ENCODE measurements at places on chromosomes 1 and 21. TPM values are rescaled to one million over a fixed set of nuclear protein-coding genes. Genes with fewer than 3 reads are reported as not detected.

The B3GALT5 gene
- 7.4 TPM for total RNA-seq

DNA sequence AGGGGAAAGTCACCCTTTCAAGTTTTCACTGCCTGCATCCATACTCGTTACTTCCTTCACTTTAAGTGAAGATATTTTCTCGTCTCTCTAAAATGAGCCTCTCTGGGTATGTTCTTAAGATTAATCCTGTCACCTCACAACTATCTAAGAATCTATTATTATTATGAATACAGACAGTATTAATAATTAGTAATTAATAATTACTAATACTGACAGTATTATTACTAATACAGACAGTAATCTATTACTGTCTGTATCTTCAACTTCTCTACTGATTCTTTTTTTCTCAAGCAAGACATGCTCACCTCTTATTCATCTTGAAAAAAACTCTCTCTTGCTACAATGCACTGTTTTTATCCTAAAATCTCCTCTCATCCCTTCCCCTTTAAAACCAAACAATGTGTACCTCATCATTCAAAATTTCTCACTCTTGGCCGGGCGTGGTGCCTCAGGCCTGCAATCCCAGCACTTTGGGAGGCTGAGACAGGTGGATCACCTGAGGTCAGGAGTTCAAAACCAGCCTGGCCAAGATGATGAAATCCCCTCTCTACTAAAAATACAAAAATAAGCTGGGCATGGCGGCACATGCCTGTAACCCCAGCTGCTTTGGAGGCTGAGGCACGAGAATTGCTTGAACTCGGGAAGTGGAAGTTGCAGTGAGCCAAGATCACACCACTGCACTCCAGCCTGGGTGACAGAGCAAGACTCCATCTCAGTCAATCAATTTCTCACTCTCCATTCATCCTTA lies 7.8 kb downstream of the NRDC start:
- DNase-seq = no peak
- H3K36me3 ChIP-seq = no peaks in the 10 kb centered on the region
- peaks cover 10% of the 10 kb centered on the region for H3K4me1 ChIP-seq
- H3K4me3 ChIP-seq = no peak overlapping the region

- no peaks in the 10 kb centered on the region for H3K36me3 ChIP-seq
- H3K27ac ChIP-seq = no peak overlapping the region
- H3K27me3 ChIP-seq = no peaks in the 10 kb centered on the region
- no peaks in the 10 kb centered on the region for H3K4me1 ChIP-seq
- DNase-seq = no peak
- H3K4me3 ChIP-seq = no peak overlapping the region
Measured at GRCh38 chr1:200900877-200901276, 6.2 kb downstream of the INAVA start.

The LENEP gene
- total RNA-seq = not detected

The LIPI gene
- total RNA-seq = 7.9 TPM

The GALNT2 gene
- total RNA-seq = 48.9 TPM

The PCP4L1 gene
- 0.39 TPM for total RNA-seq

GRCh38 chr1:16903054-16903453 lies 7.3 kb downstream of the RNU1-2 start:
- no peaks in the 10 kb centered on the region for H3K36me3 ChIP-seq
- H3K4me3 ChIP-seq = no peak overlapping the region
- H3K4me1 ChIP-seq = peaks cover 13% of the 10 kb centered on the region
- no peak for DNase-seq
- H3K27me3 ChIP-seq = no peaks in the 10 kb centered on the region

- peaks cover 42% of the 10 kb centered on the region for H3K4me1 ChIP-seq
- no peak for DNase-seq
- H3K27me3 ChIP-seq = no peaks in the 10 kb centered on the region
- no peak overlapping the region for H3K27ac ChIP-seq
Measured at GRCh38 chr21:33292724-33293123, 26.6 kb downstream of the IL10RB start.

The PKP1 gene
- total RNA-seq = 0.54 TPM
